Osteocyte (in vitro differentiated cells): ENCODE measurements at places on chromosomes 13 and 19.

GRCh38 chr19:40147693-40148347 is 43.4 kb upstream of the MAP3K10 start:
- DNase-seq, result peak; percentile 73

GRCh38 chr13:64000321-64000720 is 2584.7 kb upstream of the PCDH20 start:
- no peak for DNase-seq

DNA sequence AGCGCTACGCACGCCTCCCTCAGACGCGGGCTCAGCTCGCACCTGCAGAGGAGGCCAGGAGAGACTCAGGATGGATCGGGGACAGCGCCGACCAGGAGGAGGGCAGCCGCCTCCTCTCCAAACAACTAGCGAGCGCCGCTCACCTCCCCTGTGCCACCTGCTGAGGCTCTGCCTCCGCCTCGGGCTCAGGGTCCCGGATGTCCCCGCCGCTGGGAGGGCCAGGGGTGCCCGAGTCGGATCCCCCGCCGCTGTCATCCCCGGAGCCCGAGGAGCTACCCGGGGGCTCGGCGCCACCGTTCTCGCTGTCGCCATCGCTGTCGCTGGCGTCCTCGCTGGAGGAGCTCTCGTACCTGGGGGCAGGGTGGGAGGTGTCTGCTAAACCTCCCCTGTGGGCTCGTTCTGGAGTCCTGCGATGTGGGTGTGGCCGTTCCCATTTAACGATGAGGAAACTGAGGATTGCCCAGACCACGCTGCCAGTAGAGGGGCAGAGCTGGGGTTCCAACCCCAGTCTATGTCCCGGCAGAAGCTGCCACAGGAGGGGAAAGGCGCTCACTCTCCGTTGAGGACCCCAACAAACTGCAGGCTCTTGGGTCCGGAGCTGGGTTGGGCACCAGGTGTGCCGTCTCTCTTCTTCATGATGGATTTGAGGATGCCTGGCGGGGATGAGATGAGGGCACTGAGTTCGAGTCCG is 9.2 kb downstream of the KANK3 start:
- DNase-seq, result no peak

- no peak for DNase-seq
Measured at GRCh38 chr13:30453727-30454126, 12.0 kb downstream of the HMGB1 start.

- no peak for DNase-seq
Measured at GRCh38 chr19:31347354-31347753, 1.9 kb downstream of the TSHZ3 start.

DNA sequence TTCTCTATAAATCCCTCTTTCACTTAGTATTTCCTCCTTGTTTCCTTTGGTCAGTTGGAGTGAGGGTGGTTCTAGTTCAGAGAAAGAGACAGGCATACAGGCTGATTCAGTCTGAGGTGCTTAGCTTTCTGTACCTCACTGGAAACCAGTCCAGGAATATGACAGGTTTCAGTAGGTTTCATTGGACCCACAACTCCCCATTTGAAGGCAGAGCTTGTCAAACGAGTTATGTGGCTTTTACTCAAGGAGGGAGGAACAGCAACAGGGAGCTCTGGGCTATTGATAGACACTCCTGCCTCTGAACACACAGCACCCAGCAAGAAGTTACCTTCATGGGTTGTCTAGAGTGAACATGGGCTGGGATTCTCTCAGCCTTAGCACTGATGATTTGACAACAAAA is 14.5 kb downstream of the ACTN4 start:
- DNase-seq, result no peak

- DNase-seq, result no peak
Measured at GRCh38 chr19:42330241-42330711, 4.8 kb downstream of the MEGF8 start.

DNA sequence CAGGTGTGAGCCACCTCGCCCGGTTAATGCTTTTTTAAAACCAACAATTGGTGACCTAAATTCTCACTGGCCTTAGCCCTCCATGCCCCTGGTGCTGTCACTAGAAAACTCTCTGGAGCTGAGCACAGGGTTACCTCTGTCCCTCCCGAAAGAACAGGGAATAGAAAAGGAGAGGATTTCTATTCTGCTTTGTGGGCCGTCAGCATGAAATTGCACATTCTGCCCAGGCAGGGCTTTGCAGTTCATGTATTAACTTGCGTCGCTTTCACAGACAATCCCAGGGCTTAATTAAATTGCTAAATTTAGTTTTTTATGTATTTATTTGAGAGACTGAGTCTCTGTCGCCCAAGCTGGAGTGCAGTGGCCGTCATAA is 583 bp upstream of the ZNF480 start:
- DNase-seq, result no peak

- DNase-seq, result no peak
Measured at GRCh38 chr19:17468302-17469091, 1.8 kb upstream of the SLC27A1 start.

GRCh38 chr19:5897189-5897969 is 6.2 kb downstream of the NDUFA11 start:
- DNase-seq, result no peak

DNA sequence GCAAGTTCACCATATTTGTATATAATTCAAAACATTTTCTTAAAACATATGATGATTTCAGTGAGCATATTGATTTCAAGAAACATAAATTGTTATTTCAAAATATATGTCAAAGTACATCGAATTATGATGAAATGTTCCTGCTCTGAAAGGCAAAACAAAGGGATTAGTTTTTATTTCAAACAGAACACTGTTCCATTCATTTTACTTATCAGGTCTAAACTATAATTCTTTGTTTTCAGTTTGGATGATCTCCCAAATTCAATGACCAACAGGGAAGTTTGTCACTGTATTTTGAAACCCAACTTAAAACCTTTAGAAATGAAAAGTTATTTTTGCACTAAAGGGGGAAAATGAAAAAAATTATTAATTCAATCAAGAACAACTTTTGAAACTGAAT is 610.2 kb downstream of the SLITRK1 start:
- no peak for DNase-seq

GRCh38 chr13:78160793-78161192 is 242.2 kb upstream of the EDNRB start:
- no peak for DNase-seq

DNA sequence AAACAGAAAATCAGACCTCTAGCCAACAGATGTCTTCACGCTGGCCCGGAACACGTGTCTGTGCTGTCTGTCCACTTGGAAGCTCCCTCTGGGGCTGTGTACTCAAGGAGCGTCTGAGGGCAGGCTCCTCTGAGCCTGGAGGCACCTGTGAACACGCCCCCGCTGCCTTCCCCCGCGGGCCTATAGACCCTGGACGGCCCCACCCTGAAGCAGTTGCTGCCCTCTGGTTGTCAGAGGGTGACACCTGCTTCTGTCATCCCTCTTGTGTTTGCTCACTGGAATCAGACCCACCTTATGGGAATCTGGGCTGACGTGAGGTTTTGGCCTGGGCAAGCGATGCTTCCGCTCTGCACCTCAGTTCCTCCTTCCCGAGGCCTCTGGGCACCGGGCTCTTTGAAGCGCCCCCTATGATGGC is 19.2 kb downstream of the EPN1 start:
- no peak for DNase-seq

DNA sequence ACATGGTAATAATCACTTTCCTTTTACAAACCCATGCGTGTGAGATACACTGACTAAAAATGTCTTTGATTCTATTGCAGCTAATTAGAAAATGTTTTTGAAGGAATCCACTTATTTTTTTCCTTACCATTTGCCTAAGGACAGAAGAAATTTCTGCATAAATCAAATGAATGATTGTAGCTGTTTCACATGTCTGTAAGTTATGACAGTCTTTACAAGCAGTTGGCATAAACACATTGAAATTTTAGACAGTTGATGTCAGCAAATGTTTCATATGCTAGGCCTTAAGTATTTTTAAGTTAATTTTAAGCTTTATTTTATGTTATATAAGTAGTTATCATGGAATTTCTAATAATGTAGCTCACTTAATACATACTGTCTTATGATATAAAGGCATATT is 598.4 kb upstream of the SLITRK6 start:
- DNase-seq, result no peak

DNA sequence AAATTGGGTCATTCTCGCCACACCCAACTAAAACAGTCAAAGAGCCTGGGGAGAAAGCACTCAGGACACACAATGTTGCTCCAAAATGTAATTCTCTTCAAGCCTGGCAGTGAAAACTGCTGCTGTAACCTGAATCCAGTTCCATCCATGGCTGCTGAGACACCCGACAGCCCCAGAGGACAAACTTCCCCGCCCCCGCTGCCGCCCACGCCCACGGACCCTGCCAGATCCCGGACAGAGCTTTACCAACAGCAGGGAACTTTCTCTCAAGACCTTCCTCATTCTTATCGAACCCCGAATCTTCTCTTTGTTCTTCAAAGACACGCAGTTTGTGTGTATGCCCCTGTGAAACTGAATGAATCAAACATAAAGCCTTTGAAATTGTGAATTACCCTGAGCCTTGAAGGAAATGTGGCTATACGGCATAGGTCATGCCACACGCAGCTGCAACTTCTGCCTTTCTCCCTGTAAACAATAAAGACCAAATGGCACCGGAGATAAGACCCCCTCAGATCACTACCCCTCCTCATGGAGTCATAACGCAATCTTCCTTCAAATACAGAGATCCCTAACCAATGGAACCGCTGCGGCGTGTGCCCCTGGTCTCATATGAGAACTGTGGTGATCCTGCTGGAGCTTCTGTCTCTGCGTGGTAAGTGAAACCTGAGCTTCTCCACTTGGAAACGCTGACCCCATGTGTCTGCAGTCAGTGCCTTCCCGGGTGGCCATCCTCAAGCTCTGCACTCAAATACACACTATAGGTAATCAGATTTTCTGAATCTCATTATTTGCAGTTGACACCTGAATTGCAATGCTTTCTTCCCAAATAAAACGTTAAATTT is 4.8 kb upstream of the LAMP1 start:
- no peak for DNase-seq

DNA sequence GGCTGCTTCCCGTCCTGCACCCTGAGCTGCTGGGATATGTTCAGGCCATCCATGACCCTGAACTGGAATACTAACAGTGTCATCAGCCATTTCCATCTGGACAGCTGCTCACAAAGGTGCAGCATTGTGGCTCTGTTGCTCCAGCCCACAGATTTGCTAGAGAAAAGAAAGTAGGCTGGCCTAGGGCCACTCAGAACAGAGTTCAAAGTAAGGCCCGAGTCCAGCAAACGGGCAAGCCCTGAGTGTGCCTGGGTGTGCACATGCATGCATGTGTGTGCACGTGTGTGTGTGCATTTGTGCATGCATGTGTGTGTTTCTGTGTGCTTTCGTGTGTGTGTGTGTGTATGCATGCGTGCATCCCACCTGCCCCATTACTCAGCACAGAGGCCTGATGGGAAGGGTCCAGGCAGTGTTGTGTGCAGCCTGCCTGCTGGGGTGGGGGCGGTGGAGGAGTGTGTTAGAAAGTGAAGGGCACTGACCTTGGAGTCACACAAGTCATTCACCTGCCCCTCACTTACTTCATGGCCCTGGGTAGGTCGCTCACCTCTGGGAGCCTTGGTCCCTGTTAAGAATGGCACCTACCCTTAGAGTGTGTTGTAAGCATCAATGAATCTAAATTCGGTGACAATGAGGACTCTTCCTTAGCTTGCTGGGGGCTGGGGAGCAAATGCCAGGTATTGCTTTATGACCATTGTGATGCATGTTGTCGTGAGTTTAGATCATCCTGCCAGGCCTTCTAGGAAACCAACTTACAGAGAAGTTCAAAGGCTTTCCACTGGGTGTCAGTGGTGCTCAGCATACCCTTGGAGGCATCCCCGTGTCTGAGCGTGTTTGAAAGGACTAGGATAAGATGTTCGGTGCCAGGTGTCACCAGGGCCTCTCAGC is 53.2 kb downstream of the GPR12 start:
- DNase-seq, result no peak

GRCh38 chr13:65600702-65601101 is 1629.4 kb downstream of the PCDH9 start:
- DNase-seq, result no peak

- DNase-seq, result peak; percentile 6
Measured at GRCh38 chr19:12272980-12273901, 21.4 kb downstream of the ZNF44 start.

GRCh38 chr13:22201375-22201925 is 530.6 kb downstream of the FGF9 start:
- no peak for DNase-seq

DNA sequence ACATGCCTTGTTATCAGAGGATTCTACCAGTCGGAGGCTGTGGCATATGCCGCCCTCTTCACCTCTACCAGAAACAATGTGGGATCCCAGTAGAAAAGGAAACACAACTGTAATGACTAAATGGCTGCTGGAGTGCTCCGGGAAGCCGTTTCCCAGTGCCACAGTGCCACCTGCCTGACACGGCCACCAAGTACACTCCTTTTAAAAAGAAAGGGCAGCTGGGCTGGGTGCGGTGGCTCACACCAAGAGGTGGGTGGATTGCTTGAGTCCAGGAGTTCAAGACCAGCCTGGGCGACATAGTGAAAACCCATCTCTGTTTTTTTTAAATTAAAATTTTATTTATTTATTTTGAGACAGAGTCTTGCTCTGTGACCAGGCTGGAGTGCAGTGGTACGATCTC is 67.3 kb downstream of the TRPM4 start:
- DNase-seq, result no peak

- no peak for DNase-seq
Measured at GRCh38 chr19:6185093-6185834, 49.8 kb downstream of the ACSBG2 start.

- no peak for DNase-seq
Measured at GRCh38 chr13:79282976-79283375, 123.1 kb downstream of the RBM26 start.

GRCh38 chr13:107901996-107902562 is 313.3 kb downstream of the LIG4 start:
- DNase-seq, result no peak

- no peak for DNase-seq
Measured at GRCh38 chr13:19817106-19817505, 34.4 kb upstream of the PSPC1 start.

GRCh38 chr13:28983641-28984040 is 163.5 kb downstream of the MTUS2 start:
- no peak for DNase-seq

GRCh38 chr13:41111454-41111853 is 21.1 kb downstream of the KBTBD6 start:
- DNase-seq, result no peak

DNA sequence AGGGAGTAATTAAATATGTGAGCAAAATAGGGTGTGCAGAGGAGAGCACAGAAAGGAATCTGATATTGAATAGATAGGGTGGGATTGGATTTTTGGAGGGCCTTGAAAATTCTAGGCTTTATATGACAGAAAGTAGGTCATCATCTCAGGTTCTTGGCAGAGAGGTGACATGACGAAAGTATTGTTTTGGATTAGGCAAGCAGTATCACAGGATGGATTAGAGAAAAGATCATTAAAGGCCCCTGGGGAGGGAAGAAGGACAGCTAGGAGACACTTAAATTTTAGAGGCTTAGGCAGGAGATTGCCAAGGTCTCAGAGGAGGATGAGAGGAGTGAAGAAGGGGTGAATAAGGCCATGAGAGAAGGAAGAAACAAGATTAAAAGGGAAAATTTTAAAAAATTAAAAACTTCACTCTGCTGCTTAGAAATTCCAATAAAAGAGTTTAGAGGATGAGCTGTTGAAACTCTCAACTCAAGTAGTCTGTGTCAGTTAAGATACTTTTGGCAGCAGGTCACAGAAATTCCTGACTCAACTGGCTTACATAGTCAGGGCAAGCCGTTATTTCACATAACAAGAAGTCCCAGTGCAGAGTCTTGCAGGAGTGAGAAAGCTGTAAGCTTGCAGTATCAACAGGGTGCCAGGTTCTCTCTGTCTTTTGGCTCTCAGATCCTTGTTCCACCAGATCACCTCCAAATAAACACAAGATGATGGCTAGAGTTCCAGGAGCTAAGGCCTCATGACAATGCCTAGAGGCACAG is 8.8 kb downstream of the GPC6 start:
- DNase-seq, result no peak

- DNase-seq, result no peak
Measured at GRCh38 chr13:93794197-93794885, 567.7 kb downstream of the GPC6 start.
